ENCODE measurements at places on chromosomes 1 and 21. TPM values are rescaled to one million over a fixed set of nuclear protein-coding genes. Genes with fewer than 3 reads are reported as not detected.

DNA sequence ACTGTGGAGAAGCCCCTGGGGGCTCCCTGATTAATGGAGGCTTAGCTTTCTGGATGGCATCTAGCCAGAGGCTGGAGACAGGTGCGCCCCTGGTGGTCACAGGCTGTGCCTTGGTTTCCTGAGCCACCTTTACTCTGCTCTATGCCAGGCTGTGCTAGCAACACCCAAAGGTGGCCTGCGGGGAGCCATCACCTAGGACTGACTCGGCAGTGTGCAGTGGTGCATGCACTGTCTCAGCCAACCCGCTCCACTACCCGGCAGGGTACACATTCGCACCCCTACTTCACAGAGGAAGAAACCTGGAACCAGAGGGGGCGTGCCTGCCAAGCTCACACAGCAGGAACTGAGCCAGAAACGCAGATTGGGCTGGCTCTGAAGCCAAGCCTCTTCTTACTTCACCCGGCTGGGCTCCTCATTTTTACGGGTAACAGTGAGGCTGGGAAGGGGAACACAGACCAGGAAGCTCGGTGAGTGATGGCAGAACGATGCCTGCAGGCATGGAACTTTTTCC, 24.8 kb downstream of the PCSK9 start:
- no peak for DNase-seq
- no peaks in the 10 kb centered on the region for H3K4me1 ChIP-seq
- H3K27me3 ChIP-seq: no peaks in the 10 kb centered on the region
- no peak overlapping the region for H3K27ac ChIP-seq
- H3K4me3 ChIP-seq: no peak overlapping the region
- peaks cover 34% of the 10 kb centered on the region for H3K36me3 ChIP-seq

The KRTAP12-1 gene
- total RNA-seq: not detected

- no peak for DNase-seq
- H3K27me3 ChIP-seq: no peaks in the 10 kb centered on the region
- H3K4me1 ChIP-seq: peaks cover 63% of the 10 kb centered on the region
- peak overlapping the region; percentile 38 for H3K27ac ChIP-seq
- H3K36me3 ChIP-seq: peaks cover 33% of the 10 kb centered on the region
- H3K4me3 ChIP-seq: peak overlapping the region; percentile 92
Observed at GRCh38 chr1:23341931-23342692, 2.0 kb downstream of the HNRNPR start.

DNA sequence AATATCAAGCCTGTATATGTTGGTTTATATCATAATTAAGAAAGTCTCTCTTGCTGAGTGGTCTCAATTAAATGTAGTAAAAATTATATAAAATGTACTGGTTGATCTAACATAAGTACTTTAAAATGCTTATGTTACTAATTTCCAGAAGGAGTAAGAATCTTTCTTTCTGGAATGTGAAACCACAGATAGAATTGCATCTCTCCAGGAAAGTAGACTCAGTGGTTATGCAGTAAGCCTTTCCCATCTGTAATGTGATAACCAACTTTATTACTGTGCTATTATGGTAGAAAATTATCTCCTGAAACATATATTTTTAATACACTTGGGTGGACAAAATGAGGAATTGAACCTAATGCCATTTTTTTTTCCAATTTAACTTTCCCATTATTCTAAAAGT, 8.9 kb upstream of the RALGPS2 start:
- no peak overlapping the region for H3K27ac ChIP-seq
- no peak overlapping the region for H3K4me3 ChIP-seq
- no peaks in the 10 kb centered on the region for H3K36me3 ChIP-seq
- no peak for DNase-seq
- peaks cover 45% of the 10 kb centered on the region for H3K4me1 ChIP-seq

GRCh38 chr1:223752721-223753515, 40.6 kb downstream of the CAPN2 start:
- H3K27ac ChIP-seq: no peak overlapping the region
- DNase-seq: no peak
- peaks cover 67% of the 10 kb centered on the region for H3K36me3 ChIP-seq
- peaks cover 9% of the 10 kb centered on the region for H3K4me1 ChIP-seq
- no peaks in the 10 kb centered on the region for H3K27me3 ChIP-seq

GRCh38 chr1:211521102-211521815, 29.3 kb upstream of the RD3 start:
- H3K27me3 ChIP-seq: peaks cover 2% of the 10 kb centered on the region
- no peaks in the 10 kb centered on the region for H3K36me3 ChIP-seq
- H3K27ac ChIP-seq: no peak overlapping the region
- H3K4me3 ChIP-seq: no peak overlapping the region

- no peak for DNase-seq
- H3K36me3 ChIP-seq: no peaks in the 10 kb centered on the region
- H3K27ac ChIP-seq: no peak overlapping the region
- no peaks in the 10 kb centered on the region for H3K27me3 ChIP-seq
- H3K4me1 ChIP-seq: no peaks in the 10 kb centered on the region
Observed at GRCh38 chr1:14442669-14443068, 155.8 kb upstream of the KAZN start.

DNA sequence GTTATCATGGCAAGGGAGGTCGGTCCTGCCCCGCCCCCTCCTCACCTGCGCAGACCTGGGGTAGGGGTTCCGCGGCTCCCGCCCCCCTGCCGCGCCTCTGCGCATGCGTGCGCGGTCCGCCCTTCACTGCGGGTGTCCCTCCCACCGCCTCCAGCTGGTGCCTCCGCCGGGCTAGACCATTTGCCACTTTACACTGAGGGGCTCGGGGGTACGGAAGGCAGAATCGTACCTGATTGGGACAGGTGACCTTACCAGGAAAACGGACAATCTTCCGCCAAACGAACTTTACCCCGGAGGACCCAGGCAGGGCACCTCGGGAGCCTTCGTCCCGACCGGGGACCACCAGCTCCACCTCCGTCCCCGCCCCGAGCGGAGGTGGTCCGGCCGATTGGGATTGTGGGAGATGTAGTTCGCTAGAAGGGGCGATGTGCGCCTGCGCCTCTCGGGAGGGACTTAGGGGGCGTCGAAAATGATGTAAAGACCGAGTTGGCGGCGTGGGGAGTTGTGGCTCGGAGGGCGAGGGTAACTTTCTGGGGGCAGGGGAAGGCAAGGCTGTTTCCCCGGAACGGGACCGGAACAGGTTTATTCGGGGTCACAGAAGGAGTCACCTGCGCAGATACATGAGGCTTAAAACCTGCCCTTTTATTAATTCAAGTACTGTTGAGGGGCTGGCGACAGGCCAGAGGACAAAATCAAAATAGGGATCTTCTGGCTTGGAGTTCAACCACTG, at the start of gene DNAJC28:
DNAJC28 (minus strand) TSS at position 344 of the 730 bp plus-strand sequence. CDS start 2,323 bp downstream, outside the sequence.
- peaks cover 10% of the 10 kb centered on the region for H3K4me1 ChIP-seq
- no peaks in the 10 kb centered on the region for H3K27me3 ChIP-seq
- H3K27ac ChIP-seq: peak within 1 kb of the TSS; percentile 72
- DNase-seq: peak; percentile 97
- peaks cover 2% of the 10 kb centered on the region for H3K36me3 ChIP-seq

The CCDC190 gene
- not detected for total RNA-seq

The MAP1LC3C gene
- total RNA-seq: not detected

GRCh38 chr1:91770667-91771268, 115.2 kb downstream of the TGFBR3 start:
- no peak overlapping the region for H3K27ac ChIP-seq
- H3K36me3 ChIP-seq: no peaks in the 10 kb centered on the region
- no peak for DNase-seq
- H3K4me3 ChIP-seq: no peak overlapping the region
- H3K4me1 ChIP-seq: no peaks in the 10 kb centered on the region
- H3K27me3 ChIP-seq: no peaks in the 10 kb centered on the region

- no peak overlapping the region for H3K27ac ChIP-seq
- peaks cover 11% of the 10 kb centered on the region for H3K36me3 ChIP-seq
- H3K27me3 ChIP-seq: no peaks in the 10 kb centered on the region
- DNase-seq: no peak
- H3K4me3 ChIP-seq: no peak overlapping the region
Observed at GRCh38 chr1:87017998-87018672, 103.7 kb downstream of the HS2ST1 start.

The PRKAA2 gene
- total RNA-seq: not detected

The PDE4B gene
- 71.5 TPM for total RNA-seq

DNA sequence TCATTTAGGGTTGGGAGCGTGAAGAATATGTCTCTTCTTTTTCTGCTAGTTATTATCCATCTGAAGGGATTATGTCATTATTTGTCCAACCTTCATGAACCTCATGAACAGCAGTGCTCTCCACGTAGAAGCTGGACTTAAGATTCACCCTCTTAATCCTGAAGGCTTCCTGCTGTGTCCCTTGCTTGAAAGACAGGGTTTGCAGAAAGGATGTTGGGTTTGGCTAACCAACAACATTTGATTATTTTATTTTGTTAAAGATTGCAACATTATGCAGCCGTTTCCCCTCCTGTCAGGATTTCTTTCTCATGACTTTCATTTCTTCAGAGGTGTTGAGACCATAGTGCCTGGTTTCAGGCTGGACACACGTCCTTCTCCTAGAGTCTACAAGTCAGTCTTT, 75.2 kb downstream of the NGF start:
- peaks cover 2% of the 10 kb centered on the region for H3K27me3 ChIP-seq
- no peak overlapping the region for H3K27ac ChIP-seq
- DNase-seq: no peak

The TMPRSS3 gene
- total RNA-seq: not detected

GRCh38 chr1:220556641-220557040, 28.7 kb downstream of the MARK1 start:
- H3K36me3 ChIP-seq: no peaks in the 10 kb centered on the region
- peaks cover 2% of the 10 kb centered on the region for H3K27me3 ChIP-seq
- no peak for DNase-seq
- no peak overlapping the region for H3K4me3 ChIP-seq
- no peaks in the 10 kb centered on the region for H3K4me1 ChIP-seq
- no peak overlapping the region for H3K27ac ChIP-seq

GRCh38 chr1:203509135-203509534, 15.2 kb downstream of the OPTC start:
- H3K36me3 ChIP-seq: no peaks in the 10 kb centered on the region
- H3K27ac ChIP-seq: no peak overlapping the region
- peaks cover 11% of the 10 kb centered on the region for H3K4me1 ChIP-seq
- H3K4me3 ChIP-seq: no peak overlapping the region

DNA sequence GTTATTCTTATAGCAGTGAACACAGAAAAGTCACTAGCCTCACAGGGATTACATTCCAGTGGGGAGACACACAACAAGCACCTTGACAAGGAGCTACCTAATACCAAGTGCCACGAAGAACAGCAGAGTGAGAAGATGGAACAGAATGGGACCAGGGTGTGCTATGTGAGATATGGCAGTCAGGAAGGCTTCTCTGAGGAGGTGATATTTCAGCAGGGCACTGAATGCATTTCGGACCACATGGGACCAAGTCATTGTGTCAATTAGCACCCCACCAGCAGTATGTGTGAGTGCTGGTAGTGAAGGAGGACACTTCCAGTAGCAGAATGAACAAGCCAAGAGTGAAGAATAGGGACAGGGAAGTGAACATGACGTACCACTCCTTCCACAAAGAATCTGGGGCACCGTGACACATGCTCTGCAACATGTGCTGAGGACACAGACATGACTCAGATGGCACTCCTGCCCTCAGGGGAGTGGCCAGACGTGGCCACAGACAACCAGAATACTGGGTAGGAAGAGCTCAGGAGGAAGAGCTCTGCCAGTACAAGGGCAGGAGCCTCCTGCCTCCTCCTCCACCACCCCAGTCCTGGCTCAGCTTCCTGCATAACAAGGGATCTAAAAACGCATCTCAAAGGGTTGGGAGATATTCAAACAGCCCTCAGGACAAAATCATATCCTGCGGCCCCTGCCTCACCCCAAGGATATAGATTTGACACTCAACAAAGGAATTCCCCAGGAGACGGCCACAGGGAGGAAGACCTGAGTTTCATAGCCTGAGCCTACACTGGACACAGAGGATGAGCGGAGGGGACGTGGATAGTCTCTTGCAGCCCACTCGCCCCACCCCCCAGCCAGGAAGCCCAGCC, 102.5 kb downstream of the TRABD2B start:
- no peaks in the 10 kb centered on the region for H3K36me3 ChIP-seq
- H3K4me3 ChIP-seq: no peak overlapping the region
- H3K27me3 ChIP-seq: no peaks in the 10 kb centered on the region
- no peak overlapping the region for H3K27ac ChIP-seq

DNA sequence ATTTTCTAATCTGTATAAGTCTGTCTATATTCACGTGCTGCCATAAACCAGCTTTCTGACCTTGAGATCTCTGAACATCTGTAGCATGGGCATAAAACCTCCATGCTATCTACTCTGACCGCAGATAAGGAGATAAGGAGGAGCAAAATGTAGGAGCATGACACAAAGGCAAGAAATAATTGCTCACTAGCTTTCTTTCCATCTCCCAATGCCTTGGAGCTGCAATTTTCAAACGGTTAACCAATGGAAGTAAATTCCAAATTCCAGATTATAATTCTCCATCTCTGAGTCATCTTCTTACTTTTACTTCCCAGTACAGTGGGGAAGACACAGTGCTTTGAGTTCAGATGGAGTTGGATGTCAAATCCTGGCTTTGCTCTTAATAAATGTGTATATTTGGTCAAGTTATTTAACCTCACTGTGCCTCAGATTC, 41.6 kb downstream of the CD58 start:
- H3K4me3 ChIP-seq: no peak overlapping the region
- H3K27me3 ChIP-seq: no peaks in the 10 kb centered on the region
- no peak overlapping the region for H3K27ac ChIP-seq
- no peak for DNase-seq

- H3K27ac ChIP-seq: no peak overlapping the region
- no peak for DNase-seq
- H3K27me3 ChIP-seq: no peaks in the 10 kb centered on the region
- H3K4me1 ChIP-seq: no peaks in the 10 kb centered on the region
- peaks cover 37% of the 10 kb centered on the region for H3K36me3 ChIP-seq
- H3K4me3 ChIP-seq: no peak overlapping the region
Observed at GRCh38 chr1:207565546-207566468, 69.8 kb downstream of the CR1 start.

The LRIF1 gene
- total RNA-seq: 17.0 TPM

GRCh38 chr1:31182352-31182751, 57.3 kb downstream of the NKAIN1 start:
- no peak overlapping the region for H3K4me3 ChIP-seq
- peaks cover 45% of the 10 kb centered on the region for H3K27me3 ChIP-seq
- no peak overlapping the region for H3K27ac ChIP-seq
- H3K36me3 ChIP-seq: no peaks in the 10 kb centered on the region
- DNase-seq: peak; percentile 55

The GSTM1 gene
- 22.4 TPM for total RNA-seq

DNA sequence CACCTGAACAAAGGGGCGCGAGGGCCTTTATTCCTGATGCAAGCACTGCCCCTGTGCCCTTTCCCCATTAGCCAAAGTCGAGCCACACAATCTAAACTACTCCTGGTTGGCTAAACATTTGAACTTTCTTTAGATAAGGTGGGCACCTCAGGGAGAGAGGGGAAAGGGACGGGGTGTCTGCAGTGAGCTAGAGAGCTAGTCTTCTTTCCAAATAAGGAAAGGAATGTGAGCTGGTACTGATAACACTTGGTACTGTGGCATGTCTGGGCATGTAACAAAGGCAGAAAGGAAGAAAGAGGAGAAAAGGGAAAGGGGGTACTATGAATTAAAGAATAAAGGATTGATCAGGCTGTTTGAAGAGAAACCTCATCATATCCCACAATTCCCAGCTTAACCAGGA, 62.8 kb downstream of the OVGP1 start:
- peaks cover 17% of the 10 kb centered on the region for H3K27me3 ChIP-seq
- no peaks in the 10 kb centered on the region for H3K36me3 ChIP-seq
- no peak overlapping the region for H3K4me3 ChIP-seq
- H3K27ac ChIP-seq: no peak overlapping the region

Data from activated B cell treated with CpG ODN at 0.5 μM for 24 hours (primary cell).